ENCODE measurements at places on chromosomes 5 and 9.
A peak's percentile ranks its signal among the peaks of the same experiment; 100 is the strongest.

DNA sequence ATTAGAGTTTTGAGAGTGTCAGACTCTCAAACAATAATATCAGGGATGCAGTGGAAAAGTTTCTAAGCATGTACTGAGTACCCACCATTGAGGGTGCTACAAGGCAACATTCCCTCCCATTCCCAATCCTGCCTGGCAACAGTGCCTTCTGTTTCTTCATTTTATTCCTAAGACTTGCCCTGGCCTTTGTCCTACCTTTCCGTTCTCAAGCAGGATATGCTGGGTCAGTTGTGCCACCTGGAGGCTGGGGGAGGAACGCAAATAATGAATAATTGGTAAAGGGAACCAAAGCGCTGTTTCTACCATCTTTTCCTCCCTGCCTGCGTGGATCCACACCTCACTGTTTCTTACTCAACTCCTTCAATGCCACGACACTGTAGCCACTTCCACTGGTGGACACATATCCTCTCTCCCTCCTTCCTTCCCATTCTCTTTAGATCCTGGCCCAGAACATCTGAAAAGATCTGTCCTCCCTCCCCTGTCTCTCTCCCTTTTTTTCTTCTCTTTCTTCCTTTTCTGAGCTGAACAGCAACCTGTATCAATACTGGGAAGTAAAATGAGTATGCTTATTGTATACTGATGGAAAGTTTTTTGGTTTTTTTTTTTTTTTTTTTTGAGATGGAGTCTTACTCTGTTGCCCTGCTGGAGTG, 149.5 kb downstream of the C9orf152 start:
- DNase-seq = peak; percentile 35

DNA sequence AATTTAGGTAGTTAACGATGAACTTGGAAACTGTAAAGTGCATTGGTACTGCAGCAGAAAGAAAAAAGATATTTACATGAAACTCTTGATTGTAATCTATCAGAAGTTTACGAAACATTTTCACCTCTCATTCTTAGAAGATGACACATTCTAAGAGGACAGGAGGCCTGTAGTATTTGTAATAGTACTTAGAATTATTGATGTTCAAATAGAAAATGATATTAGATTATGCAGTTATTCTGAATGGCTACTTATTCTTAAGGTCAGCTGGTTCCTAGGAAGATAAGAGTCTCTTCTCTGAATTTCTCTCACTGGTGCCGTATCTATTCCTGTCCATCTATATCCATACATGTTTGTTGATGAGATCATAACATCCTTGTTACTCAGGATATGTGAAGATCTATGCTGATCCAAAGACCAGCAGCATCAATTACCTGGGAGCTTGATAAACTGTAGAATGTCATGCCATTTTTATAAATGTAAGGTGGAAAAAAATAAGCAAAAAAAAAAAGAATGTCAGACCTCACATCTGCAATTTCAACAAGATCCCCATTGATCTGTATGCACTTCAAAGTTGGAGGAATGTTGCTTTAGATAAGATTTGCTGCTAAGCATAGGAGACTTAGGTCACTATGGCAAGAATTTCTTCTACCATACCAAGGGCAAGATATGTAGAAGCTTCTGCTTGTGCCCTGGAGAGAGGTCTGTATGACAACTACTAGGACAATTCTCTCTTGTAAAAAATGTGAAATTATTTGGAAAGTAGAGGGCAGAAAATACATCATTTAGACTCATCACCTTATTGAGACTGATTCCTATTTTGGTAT, 42.4 kb upstream of the RICTOR start:
- DNase-seq = no peak

DNA sequence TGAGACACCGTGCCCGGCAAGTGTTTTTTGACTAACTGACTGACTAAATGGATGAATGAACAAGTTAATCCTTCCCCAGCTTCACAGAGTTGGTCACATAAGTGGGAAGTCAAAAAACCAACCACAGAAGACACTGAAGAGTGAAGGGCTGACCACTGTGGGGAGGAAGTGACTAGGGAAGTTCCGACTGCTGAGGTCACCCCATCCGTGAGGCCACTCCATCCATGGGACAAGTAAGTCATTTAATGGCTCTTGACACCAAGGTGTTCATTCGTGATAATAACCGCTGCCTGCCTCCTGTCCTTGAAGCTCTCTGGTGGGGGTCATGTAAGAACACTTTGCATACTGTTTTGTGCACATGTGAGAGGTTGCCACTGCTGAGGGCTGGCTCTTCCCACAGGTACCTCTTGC, 22.2 kb upstream of the CXCL14 start:
- DNase-seq = no peak

DNA sequence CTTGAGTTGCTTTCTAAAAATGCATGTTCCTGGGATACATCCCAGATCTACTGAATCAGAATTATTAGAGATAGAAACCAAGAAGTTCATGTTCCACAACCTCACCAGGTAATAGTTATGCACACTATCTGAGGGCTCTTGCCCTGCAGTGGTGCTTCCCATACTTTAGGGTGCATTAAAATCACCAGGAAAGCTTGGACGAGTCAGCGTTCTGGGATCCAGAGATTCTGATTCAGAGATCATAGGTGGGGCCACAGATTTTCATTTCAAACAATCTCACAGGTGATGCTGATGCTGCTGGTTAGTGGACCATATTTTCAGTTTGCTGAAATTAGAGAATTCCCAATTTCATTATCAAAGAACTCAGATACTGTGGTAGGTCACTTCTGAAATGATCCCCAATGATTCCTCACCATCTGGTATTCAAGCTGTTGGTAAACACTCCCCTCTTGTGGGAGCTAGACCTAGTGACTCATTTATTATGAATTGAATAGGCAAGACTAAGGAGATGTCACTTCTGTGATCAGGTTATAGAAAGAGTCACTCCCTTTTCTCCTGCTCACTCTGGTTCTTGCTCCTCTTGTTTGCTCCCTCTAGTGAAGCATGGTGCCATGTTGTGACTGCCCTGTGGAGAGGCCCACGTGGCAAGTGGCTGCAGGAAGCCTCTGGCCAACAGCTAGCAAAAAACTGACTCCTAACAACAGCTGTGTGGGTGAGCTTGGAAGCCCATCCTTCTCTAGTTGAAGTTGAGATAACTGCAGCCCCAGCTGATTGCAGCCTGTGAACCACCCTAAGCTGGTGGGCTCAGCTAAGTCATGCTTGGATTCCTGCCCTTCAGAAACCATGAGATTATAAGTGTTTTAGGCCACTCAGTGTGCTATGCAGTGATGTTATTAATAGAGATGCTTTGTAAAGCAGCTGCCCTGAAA, 59.8 kb downstream of the SH3TC2 start:
- no peak for DNase-seq

Measured in stimulated activated CD4-positive, alpha-beta T cell treated with anti-CD3 and anti-CD28 coated beads, Interleukin-15, amount 100 ng/mL, for 48 hours (primary cell).